ENCODE measurements at places on chromosomes 2 and 18.

- no peak for DNase-seq
Measured at GRCh38 chr2:190678444-190679162, 29.7 kb downstream of the NAB1 start.

DNA sequence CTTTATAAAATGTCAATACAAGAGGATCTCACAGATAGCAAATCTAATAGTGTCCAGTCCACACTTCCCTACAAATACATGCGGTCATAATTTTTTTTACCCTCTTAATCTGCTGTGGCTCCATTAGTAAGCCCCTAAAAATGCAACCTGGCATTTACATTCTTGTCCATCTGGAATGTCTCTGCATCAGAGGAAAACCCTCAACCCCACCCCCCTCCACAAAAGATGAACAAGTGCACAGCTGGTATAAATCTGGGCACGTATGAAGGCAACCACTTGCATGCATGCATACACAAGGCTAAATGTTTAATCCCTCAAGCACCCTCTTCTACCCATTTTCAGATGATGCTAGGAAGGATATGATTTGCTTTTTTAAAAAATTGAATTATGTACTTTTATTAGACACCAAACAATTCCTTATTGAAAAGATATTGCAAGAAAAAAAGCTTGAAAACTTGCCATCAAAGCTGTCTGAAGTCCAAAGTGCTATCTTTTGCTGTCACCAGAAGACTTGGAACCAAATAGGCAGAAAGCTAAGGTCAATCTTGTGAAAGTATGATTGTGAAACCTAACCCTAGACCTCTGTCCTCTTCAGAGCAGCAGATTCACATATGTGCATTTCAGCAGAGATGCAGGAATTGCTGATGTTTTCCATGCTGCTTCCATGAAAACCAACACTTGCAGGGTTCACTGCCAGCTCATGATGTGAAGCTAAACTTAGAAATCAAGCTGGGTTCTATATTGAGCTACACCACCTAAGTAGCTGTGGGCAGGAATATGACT, 39.0 kb downstream of the IRS1 start:
- no peak for DNase-seq

- DNase-seq, result no peak
Measured at GRCh38 chr2:240820607-240821428, 799 bp upstream of the KIF1A start.

DNA sequence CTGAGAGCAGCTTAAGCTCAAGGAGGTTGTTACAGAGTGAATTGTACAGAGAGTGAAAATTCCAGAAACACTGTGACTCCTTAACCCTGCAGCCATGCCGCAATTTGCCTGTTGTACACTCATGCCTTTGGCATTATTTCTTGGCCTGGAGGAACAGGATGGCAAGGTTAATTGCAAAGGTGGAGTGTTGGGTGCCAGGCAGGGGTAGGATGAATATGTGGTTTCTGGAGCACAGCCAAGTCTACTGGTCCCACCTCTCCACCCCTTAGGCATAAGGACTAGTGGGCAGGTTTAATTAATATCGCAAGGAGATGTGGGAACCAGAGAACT, 250.2 kb downstream of the LRRTM1 start:
- no peak for DNase-seq

GRCh38 chr2:167954495-167954894, 292.9 kb downstream of the STK39 start:
- DNase-seq, result no peak

GRCh38 chr2:199911052-199911876, at the start of gene C2orf69:
C2orf69 (plus strand) TSS chr2:199911293; CDS start chr2:199911439, 146 bp downstream.
- peak; percentile 77 for DNase-seq
